ENCODE measurements at places on chromosomes 5 and 9.

GRCh38 chr9:98807814-98808195, 335 bp downstream of the GALNT12 start:
- peak overlapping the region; percentile 87 for H3K4me3 ChIP-seq
- no peak for DNase-seq
- no peaks in the 10 kb centered on the region for H3K27me3 ChIP-seq
- peak overlapping the region; percentile 77 for H3K27ac ChIP-seq
- H3K4me1 ChIP-seq = peaks cover 86% of the 10 kb centered on the region
- H3K36me3 ChIP-seq = 0 out of 2 replicates have a peak, but pooled peaks cover 4% of the 10 kb centered on the region

DNA sequence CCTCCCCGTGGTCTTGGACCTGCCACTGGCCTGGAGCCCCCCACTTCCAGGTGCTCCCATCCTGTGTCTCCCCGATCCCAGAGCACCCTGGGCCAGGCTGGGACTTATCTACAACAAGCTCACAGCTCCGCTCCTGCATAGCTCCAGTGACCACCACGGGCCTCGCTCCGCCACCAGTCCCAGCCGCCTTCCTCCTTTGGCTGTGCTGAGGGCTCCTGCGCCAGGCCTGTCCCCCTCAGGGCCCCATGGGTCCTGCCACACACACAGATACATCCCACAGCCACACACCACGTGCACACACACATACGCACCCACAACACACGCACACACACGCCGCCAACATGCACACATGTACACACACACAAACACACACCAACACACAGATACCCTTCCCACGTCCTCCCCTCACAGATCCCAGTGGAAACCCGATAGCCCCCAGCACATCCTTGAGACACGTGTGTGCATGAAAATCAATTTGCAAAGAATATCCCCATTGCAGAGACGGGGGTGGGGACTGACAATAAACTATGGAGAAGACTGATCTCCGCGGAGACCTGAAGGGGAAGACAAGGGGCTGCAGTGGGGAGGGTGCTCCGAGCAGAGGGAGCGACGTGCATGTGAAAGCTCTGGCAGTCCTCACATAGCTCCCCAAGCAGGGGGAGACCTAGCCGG, 18.5 kb upstream of the LAMC3 start:
- no peak for DNase-seq
- no peaks in the 10 kb centered on the region for H3K4me1 ChIP-seq
- H3K36me3 ChIP-seq = no peaks in the 10 kb centered on the region
- no peak overlapping the region for H3K4me3 ChIP-seq

- no peak overlapping the region for H3K27ac ChIP-seq
- no peak for DNase-seq
- no peaks in the 10 kb centered on the region for H3K36me3 ChIP-seq
- H3K27me3 ChIP-seq = no peaks in the 10 kb centered on the region
- H3K4me3 ChIP-seq = no peak overlapping the region
- H3K4me1 ChIP-seq = peaks cover 10% of the 10 kb centered on the region
Measured at GRCh38 chr5:149596712-149597111, 15.4 kb downstream of the ARHGEF37 start.

DNA sequence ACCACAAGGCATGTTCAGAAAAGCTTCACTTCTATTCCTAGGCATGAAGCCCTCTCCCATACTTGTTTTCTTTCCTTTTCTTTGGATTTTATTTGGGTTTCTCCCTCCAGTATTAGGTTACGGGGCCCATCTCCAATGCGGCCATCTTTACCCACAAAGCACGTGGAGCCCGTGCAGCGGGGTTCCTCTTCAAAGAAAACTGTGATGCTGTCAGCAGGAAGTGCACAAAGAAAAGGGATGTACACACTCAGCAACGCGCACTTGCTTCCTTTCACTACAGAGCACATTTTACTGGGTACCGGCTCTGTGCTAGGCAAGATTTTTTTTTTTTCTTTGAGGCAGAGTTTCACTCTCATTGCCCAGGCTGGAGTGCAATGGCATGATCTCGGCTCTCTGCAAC, 106.6 kb downstream of the COL23A1 start:
- DNase-seq = no peak
- no peak overlapping the region for H3K27ac ChIP-seq
- H3K27me3 ChIP-seq = peaks cover 96% of the 10 kb centered on the region
- no peaks in the 10 kb centered on the region for H3K36me3 ChIP-seq
- no peaks in the 10 kb centered on the region for H3K4me1 ChIP-seq
- H3K4me3 ChIP-seq = no peak overlapping the region

DNA sequence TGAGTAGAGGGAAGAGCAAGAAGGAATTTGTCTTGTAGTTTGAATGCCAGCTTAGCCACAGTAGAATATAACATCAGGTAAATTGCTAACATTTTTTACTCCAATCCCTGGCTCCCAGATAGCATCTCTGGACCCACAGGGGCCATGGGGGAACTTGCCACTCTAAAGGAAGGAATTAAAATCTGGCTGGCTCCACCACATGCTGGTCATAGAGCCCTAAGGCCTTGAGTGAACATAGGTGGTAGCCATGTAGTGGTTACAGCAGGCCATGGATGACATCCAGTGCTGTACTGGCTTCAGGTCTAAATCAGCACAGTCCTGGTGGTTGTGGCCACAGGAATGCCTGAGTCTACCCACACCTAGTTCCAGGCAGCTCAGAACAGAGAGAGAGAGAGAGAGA, 109.9 kb upstream of the RGMB start:
- H3K36me3 ChIP-seq = no peaks in the 10 kb centered on the region
- no peak overlapping the region for H3K27ac ChIP-seq
- no peaks in the 10 kb centered on the region for H3K4me1 ChIP-seq
- no peak for DNase-seq

DNA sequence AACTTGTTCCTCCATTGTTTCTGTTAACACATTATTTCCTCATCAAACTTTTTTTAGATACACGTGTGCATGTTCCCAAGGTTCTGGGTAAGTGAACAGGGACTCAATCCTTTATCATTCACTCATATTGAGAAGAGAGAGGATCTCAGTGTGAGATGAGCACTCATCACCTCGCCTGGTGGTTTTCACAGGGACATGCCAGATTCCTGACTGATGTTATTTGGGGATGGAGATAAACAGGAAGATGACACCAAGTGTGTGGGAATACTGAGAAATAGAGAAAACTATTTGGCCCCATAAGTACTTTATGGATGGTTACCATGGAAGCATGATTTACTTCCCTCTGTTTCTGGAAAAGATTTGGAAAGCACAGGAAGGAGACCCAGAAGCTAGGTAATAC, 533.3 kb upstream of the DMAC1 start:
- no peak overlapping the region for H3K27ac ChIP-seq
- H3K27me3 ChIP-seq = no peaks in the 10 kb centered on the region
- no peaks in the 10 kb centered on the region for H3K4me1 ChIP-seq
- DNase-seq = no peak
- H3K4me3 ChIP-seq = no peak overlapping the region

- H3K27ac ChIP-seq = no peak overlapping the region
- DNase-seq = no peak
- no peaks in the 10 kb centered on the region for H3K27me3 ChIP-seq
Measured at GRCh38 chr5:58466939-58467338, 7.1 kb upstream of the PLK2 start.

DNA sequence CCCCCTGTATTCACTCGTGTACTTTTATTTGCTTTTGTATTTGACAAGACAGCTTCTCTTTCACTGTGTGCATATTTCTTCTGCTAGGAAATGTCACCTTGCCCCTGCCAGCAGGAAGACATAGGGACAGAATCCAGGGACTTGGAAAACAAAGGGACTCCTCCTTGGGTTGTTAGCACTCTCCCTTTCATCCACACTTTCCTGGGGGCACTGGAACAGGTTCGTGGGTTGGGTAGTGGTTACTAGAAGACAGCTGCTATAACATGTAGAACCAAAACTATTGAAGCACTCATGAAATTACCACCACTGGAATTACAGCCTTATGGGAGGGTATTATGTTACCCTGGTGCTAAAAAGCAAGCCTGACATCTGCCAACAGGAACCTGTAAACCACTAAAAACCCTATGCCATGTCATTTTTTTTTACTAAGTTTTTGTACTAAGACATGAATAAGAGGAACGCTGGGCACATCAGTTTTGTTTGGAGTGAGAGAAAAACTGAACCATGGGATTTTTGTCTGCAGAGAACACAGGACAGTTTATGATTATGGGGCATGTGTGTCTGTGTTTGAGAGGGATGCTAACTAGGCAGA, 4.7 kb upstream of the CCL28 start:
- H3K4me3 ChIP-seq = no peak overlapping the region
- no peaks in the 10 kb centered on the region for H3K36me3 ChIP-seq
- DNase-seq = peak; percentile 32
- no peaks in the 10 kb centered on the region for H3K27me3 ChIP-seq
- peaks cover 34% of the 10 kb centered on the region for H3K4me1 ChIP-seq

DNA sequence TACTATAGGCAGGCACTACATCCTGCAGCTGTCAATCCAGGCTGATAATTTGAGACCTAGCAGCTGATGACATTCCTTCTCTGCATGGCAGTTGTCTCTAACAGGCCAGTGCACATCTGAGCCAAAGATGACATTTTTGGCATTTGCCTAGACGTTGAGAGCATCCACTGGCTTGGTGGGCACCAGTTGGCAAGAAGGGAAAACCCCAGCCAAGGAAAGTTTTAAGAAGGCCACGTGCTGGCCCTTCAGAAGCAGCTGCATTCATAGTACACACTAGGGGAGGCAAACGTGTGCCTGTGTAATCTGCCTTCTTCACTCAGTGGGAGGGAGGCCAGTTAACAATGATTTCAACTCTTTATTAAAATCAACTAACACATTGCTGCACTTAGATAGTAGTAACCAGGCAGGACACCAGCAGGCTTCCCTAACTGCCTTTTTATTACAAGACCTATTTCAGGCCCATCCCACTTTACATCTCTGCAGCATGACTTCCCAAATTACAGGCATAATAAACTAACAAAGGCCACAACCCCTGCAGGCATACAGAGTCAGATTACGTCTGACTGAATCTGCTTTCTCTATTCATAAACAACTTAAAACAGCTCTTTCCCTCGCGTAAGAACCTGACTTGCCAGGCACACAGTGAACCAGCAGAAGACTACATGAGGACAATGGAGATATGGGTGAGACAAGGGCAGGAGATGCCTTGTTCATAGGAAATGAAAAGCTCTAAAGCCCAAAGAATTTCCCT, 576.3 kb downstream of the PDE4D start:
- peaks cover 12% of the 10 kb centered on the region for H3K4me1 ChIP-seq
- no peaks in the 10 kb centered on the region for H3K36me3 ChIP-seq

DNA sequence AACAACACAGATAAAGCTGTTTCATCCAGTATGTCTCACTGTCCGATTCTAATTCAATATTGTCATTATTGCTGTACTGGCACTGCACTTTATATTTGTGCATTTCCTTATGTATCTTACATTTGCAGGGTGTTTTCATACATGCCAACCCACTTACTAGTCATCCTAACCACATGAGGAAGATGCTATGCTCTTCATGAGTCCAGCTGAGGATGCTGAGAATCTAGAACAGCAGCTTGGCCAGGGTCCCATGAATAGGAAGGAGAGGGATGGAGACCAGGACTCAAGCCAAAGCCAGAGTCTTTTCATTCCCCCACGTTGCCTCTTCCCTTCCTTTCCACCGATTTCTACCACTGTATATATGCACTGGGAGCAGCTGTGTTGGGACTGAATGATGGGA, 292.8 kb upstream of the KLF4 start:
- no peaks in the 10 kb centered on the region for H3K27me3 ChIP-seq
- no peak overlapping the region for H3K4me3 ChIP-seq
- peaks cover 14% of the 10 kb centered on the region for H3K4me1 ChIP-seq
- no peak for DNase-seq
- no peak overlapping the region for H3K27ac ChIP-seq

GRCh38 chr5:35246411-35246810, 16.1 kb upstream of the PRLR start:
- no peaks in the 10 kb centered on the region for H3K36me3 ChIP-seq
- no peaks in the 10 kb centered on the region for H3K27me3 ChIP-seq
- no peaks in the 10 kb centered on the region for H3K4me1 ChIP-seq
- H3K4me3 ChIP-seq = no peak overlapping the region
- DNase-seq = no peak

- H3K4me3 ChIP-seq = no peak overlapping the region
- H3K36me3 ChIP-seq = no peaks in the 10 kb centered on the region
- no peaks in the 10 kb centered on the region for H3K4me1 ChIP-seq
- no peak for DNase-seq
Measured at GRCh38 chr5:166991601-166992000, 1299.8 kb upstream of the WWC1 start.

DNA sequence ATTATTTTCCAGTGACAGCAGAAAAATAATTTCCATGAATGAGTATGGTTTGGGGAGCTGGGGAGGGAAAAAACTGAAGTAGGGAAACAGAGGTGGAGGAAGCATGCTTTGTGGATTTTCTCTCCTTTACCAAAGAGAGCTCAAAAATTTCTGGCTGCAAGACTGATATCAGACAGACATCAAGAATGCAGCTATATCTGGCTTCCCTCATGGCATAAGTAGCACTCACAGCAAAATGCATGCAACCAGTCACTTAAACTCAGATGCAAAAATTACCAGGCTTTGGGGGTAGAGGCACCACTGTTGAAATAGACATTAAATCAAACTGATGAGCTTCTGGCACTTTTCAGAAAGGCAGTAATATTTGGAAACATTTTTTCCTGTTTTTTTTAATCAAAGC, 196.9 kb downstream of the TSSK1B start:
- DNase-seq = no peak
- no peak overlapping the region for H3K27ac ChIP-seq
- H3K4me1 ChIP-seq = no peaks in the 10 kb centered on the region
- no peaks in the 10 kb centered on the region for H3K27me3 ChIP-seq

DNA sequence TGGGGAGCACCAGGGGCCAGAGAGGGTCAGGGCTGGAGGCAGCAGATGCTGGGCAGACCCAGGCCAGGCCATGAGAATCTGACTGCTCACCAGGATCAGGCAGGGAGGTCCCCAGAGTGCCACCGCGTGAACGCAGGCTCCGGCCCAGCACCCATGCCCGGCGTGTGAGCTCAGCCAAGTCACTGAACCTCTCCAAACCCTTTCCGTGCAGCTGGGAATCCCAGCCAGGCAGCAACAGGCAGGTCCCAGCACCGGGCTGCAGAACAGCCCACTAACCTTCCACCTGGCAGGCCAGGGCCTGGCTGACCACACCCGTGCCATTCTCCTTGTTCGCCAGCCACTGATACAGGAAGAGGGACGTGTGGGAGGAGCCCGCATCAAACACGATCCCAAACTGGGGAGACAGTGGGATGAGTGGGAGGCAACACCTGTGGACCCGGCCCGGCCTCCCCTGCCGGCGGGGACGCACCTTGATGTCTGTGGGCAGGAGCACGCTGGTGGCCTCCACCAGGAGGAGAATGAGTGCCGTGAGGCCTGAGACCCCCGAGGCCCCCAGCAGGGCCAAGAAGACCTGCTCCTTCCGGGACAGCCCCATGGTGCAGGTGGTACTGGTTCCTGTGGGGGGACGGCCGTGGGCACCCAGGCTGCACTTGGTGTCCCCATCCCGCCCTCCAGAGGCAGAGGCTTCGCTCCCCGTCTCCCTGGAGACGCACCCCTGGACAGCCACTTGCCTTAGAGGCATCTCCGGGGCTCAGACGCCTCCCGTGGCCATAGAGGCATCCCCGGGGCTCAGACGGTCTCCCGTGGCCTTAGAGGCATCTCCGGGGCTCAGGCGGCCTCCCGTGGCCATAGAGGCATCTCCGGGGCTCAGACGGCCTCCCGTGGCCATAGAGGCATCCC, 3.2 kb downstream of the ENTPD8 start:
- DNase-seq = no peak
- H3K4me1 ChIP-seq = peaks cover 22% of the 10 kb centered on the region
- no peaks in the 10 kb centered on the region for H3K36me3 ChIP-seq
- no peak overlapping the region for H3K27ac ChIP-seq
